ENCODE measurements at places on chromosomes 13 and 19.

DNA sequence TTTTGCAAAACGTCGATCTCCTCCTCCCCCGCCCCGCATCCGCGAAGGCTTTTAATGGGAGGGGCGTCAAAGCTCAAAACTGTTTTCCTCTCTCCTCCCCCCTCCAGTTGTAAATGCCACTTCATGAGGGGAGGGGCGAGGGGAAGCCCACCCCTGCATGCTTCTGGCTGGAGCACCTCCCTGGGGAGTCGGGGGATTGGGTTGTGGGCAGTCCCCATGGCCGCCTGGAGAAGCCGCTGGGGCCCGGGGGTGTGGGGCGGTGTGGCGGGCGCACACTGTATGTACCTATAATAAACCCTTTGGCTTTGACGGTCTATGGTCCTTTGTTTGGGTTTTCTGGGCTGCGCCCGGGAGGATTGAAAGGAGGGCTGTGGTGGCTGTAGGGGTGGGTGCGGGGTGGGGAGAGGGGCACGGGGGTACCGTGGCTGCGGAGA lies 505 bp upstream of the SHKBP1 start:
- DNase-seq, result no peak

DNA sequence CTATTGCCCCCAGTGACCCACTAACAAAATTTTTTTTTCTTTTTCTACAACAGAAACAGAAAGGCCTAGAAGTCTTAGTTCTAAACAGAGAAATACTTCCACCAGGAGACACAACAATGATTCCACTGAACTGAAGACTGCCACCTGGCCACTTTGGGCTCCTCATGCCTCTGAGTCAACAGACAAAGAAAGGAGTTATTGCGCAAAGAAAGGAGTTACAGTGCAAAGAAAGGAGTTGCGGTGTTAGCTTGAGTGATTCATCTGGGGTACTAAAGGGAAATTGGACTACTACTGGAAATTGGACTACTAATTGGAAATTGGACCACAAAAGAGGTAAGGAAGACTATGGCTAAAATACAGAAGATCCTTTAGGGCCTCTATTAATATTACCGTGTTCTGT lies 116.6 kb downstream of the PCDH17 start:
- no peak for DNase-seq

DNA sequence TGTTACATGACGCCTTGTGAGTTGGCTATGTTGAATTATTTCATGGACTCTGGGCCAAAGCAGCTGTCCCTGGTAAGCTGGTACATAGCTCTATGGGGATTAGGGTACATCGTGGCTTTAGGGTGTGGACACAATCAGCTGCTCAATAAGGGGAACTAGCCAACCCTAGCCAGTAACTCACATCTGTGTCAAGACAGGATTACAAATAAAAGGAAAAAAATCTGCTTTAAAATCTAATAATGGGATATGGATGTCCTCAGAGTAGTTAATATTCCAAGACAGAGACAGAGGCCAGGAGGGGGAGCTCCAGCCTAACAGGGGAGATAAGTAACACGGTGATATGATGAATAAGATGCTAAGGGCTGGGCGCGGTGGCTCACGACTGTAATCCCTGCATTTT lies 21.1 kb upstream of the ZNF766 start:
- no peak for DNase-seq

GRCh38 chr19:54062643-54063042 lies 1.1 kb downstream of the VSTM1 start:
- DNase-seq, result no peak

- DNase-seq, result no peak
These were observed 72.3 kb downstream of the NAA16 start for GRCh38 chr13:41383386-41383785.

- DNase-seq, result no peak
These were observed 1.1 kb downstream of the PRX start for GRCh38 chr19:40411958-40412499.
